ENCODE measurements at places on chromosomes 16 and 17.

DNA sequence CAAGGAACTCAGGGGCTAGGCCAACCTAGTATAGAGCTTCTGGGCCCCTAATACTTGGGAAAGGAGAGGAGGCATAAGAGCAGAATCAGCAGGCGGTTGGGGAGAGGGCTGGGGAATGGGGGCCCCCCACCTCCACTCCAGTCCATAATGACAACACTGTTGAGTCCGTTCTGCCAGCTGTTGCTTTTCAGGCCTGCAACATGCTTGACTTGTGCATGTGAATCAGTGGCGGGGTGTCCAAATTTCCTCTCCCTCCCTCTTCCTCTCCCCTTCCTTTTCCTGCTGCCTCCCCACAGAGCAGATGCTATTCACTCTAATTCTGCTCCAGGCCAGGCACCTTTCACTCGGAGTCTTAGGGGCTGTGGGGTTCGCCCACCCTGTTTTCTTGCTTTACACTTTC is 31.7 kb downstream of the SGSM2 start:
- DNase-seq: no peak

DNA sequence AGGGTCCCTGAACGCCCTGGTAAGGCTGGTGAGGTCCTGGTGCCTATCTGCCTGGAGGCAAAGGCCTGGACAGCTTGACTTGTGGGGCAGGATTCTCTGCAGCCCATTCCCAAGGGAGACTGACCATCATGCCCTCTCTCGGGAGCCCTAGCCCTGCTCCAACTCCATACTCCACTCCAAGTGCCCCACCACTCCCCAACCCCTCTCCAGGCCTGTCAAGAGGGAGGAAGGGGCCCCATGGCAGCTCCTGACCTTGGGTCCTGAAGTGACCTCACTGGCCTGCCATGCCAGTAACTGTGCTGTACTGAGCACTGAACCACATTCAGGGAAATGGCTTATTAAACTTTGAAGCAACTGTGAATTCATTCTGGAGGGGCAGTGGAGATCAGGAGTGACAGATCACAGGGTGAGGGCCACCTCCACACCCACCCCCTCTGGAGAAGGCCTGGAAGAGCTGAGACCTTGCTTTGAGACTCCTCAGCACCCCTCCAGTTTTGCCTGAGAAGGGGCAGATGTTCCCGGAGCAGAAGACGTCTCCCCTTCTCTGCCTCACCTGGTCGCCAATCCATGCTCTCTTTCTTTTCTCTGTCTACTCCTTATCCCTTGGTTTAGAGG is 23.5 kb upstream of the BEAN1 start:
- DNase-seq: no peak

GRCh38 chr16:56669840-56670619 is 416 bp downstream of the MT1H start:
- DNase-seq: no peak

DNA sequence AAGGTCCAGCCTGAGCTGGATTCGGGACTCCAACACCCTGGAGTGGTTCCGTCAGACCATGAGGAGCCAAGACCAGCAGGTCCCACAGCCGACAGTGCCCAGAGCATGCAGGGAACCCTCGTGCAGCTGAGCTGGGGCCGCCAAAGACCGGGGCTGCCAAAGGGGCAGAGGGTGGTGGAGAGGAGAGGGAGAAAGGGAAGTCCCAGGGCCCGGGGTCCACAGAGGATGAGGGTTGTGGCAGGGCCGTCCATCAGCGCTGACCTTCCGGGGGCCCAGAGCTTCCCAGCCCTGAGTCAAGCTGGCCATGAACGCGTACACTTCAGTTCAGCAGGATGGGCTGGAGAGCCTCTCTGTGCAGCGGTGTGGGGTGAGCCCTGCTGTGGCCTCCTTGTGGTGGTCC is 6.7 kb upstream of the CAPN15 start:
- no peak for DNase-seq

DNA sequence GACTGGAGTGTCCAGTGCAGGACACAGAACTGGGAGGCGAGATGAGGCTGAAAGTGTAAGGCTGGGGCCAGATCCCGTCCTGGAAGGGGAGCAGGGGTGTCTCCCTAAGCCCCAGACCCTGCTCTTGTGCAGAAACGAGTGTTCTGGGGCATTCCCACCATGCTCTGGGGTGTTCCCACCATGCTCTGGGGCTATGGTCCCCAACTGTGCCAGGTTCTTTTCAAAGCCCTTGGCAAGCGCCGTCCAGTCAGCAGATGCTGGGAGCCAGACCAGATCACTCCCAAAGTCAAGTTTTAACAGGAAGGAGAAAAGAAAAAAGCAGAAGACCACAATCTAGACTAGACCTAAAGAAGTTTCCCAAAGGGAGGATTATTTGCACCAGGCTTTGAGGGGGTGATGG is 2.5 kb downstream of the TAX1BP3 start:
- DNase-seq: no peak

DNA sequence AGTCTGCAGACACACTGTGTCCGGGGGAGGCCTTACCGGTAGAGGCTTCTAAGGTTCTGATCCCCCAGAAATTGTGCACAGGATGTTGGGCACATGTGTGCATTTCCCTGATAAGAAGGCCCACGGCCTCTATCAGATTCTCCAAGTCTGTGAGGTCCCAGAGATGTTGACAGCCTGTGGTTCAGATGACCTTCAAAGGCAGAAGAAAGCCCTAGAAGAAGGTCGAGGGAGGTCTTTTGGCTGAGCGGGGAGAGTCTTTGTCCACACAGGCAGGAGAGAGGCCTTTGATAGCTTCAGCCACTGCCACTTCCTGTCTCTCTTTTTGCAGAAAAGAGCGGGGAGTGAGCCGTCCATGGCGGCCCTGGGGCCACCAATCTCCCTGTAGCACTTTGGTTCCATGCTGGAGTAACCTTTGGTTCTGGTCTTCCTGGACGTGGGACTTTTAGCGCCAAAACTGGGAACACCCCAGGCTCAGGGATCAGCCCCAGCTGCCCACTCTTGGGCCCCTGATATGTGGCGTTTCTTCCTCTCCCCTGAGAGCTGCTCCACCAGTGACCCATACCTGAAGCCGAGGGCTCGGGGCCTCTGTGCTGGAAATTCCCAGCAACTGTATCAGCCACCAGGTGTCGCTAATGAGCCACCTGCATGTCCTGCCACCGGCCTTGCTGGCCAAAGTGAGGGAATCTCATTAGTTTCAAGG is 28.1 kb upstream of the LGALS9 start:
- no peak for DNase-seq

- DNase-seq: no peak
Observed at GRCh38 chr16:6548507-6548906, 784.1 kb upstream of the RBFOX1 start.

DNA sequence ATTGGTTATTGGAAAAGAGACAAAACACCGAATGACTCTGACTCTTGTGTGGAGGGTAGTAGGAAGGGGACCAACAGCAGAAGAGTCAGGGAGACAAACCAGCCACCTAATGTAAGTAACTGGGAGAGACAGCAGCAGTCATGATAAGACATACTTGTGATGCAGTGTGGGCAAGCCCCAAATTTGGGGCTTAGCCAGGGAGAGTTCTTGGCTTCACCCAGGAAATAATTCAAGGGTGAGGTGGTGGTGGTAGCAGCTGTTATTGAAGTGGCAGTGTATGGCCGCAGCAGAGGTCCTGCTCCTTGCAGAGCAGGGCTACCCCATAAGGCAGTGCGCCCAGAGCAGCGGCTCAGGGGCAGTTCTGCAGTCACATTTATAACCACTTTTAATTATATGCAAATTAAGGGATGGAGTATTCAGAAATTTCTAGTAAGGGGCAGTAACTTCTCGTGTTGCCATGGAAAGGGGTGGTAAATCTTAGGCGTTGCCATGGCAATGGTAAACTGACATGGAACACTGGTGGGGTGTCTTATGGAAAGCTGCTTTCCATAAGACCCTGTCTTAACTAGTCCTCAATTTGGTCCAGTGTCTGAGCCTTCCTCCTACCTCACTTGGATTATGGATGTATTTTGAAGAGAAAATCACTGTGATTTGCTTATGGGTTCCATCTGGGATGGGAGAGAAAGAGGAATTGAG is 317.1 kb downstream of the PHKB start:
- no peak for DNase-seq

DNA sequence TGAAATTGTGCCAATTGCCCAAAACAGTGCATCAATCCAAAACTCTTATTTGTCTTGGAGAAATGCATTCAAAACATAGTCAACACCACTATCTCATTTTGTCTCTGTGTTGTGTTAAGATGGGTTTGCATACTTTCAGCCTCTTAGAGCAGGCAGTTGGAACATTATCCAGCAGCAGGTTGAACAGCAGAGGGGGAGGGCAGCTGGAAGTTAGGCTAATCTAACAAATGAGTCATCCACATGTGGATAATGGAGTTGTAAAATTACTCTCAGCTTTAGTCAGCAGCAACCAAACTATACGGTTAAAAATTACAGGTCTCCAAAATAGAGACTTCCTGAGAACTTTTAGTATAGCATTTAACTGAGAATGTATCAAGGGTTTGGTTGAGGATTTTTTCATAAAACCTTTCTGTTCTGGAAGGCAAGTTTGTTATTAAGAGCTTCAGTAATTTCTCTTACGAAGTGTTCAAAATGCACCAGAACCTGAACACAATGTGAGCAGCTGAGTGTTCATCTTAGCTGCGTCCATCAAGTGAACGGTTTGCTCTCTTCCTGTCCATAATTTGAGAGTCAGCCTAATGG is 46.3 kb downstream of the PRKCA start:
- DNase-seq: no peak

- no peak for DNase-seq
Observed at GRCh38 chr17:41404024-41404671, 6.7 kb upstream of the KRT31 start.

Data from NCI-H1417 treated with DMSO at 0.1 percent for 48 hours (cell line).